H1 (cell line): ENCODE measurements at places on chromosomes 6 and 20. TPM values are rescaled to one million over a fixed set of nuclear protein-coding genes. Genes with fewer than 3 reads are reported as not detected.

DNA sequence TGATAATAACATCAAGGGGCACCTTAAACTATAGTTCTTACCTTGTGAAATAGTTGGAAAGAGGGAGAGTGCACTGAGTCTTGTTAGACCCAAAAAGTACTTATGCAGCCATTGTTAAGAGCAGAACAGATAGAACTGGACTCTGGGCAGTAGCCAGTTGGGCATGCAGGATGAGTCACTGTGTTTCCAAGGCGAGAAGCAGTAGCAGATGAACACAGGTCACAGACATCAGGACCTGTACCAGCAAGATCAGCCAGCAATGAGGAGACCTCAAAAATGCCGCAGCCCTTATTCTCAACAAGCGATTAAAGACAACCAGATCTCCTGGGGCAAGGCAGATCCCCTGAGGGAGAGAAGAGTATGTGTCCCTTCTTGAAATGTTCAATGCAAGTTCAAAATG lies 79.0 kb downstream of the SAMD3 start:
- no peak overlapping the region for H3K4me3 ChIP-seq
- no peak for DNase-seq
- no peaks in the 10 kb centered on the region for H3K36me3 ChIP-seq
- no peak overlapping the region for H3K27ac ChIP-seq
- H3K27me3 ChIP-seq: no peaks in the 10 kb centered on the region
- H3K4me1 ChIP-seq: peaks cover 2% of the 10 kb centered on the region; the same call in 1 of the 2 replicates

DNA sequence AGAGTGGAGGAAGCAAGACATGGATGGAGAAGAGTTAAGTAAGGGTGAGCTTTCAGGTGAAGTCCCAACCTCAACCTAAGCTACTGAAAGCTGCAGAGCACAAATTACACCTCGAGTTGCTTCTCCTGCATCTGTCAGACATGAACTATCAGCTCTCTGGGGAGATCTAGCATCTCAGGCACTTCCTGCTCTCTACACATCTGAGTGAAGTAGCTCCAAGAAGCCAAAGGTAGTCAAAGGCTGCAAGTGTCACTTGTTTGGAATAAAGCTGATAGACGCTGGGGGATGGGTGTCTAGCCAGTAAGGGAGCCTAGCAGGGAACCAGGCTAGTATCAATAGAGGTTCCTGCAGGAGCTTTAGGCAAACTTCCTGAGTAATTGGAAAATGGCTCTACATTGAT lies 228.0 kb downstream of the PLCB1 start:
- H3K27me3 ChIP-seq: no peaks in the 10 kb centered on the region
- no peaks in the 10 kb centered on the region; the same call in 1 of the 2 replicates for H3K36me3 ChIP-seq
- H3K4me3 ChIP-seq: no peak overlapping the region
- H3K4me1 ChIP-seq: no peaks in the 10 kb centered on the region

DNA sequence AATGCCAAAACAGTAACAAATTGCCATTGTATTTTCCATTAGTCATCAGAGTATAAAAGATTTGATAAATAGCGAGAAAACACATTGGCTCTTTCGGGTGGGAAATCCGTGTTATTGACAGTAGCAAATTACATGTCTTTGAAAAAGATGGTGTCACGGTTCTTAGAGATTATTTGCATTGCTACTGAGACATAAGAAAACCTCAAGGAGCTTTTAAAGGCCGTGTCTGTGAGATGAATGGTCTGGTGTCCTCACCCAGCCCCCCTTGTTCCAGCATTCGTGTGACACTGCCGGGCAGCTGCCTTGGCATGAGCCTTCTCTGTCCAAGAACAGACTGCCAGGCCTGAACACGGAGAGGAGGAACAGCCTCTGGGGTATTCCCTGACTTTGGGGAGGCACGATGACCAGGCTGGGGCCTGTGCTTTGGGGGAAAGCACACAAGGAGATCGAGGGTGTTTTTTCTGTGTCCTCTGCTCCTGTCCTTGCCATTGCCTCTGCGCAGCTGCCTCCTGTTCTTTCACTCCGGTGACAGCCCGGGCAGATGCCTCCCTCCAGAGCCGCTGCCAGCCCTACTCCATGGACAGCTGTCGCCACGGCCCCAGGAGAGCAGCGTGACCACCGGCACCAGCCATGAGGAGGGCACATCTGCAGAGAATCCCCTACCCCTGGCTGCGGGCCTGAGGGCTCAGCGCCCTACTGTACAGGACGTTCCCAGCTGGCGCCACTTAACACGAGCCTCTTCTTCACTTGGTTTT lies 167.7 kb upstream of the CDYL start:
- no peaks in the 10 kb centered on the region for H3K36me3 ChIP-seq
- no peak overlapping the region for H3K4me3 ChIP-seq
- H3K27me3 ChIP-seq: no peaks in the 10 kb centered on the region
- H3K4me1 ChIP-seq: no peaks in the 10 kb centered on the region
- no peak overlapping the region for H3K27ac ChIP-seq

Gene CCN6
- not detected in 2 replicates for total RNA-seq

DNA sequence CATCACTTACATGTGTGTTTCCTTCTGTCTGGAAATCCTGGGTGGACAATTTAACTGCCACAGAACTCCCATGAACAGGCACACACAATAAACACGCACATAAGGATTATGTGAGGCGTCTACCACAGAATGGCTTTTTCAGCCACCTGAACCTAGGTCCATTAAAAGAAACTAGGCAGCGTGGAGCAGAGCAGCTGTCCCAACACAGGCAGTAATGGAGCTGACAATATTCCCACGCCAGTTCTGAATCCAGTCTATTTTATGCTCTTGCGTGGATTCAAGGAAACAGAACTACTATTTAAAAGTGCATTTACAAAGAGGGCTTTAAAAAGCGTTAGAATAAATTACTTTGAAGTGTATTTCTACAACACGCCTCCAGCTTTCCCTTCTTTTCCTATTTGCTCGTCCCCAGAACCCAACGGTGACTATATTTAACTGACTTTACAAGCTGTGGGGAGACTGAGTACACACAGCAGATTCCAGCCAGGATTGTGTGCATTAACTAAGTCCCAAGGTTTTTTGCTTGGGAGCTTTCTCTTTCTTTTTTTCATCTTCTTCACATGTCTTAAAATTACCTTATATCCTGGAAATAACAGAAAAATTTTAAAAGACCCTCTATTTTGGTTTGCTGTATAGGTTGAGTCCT lies 95.9 kb downstream of the GMDS start:
- no peak overlapping the region for H3K27ac ChIP-seq
- H3K36me3 ChIP-seq: no peaks in the 10 kb centered on the region
- no peak for DNase-seq
- no peaks in the 10 kb centered on the region for H3K4me1 ChIP-seq

GRCh38 chr6:7171119-7171518 lies 63.4 kb downstream of the RREB1 start:
- H3K4me3 ChIP-seq: no peak overlapping the region
- no peaks in the 10 kb centered on the region for H3K36me3 ChIP-seq
- peaks cover 26% of the 10 kb centered on the region for H3K4me1 ChIP-seq

DNA sequence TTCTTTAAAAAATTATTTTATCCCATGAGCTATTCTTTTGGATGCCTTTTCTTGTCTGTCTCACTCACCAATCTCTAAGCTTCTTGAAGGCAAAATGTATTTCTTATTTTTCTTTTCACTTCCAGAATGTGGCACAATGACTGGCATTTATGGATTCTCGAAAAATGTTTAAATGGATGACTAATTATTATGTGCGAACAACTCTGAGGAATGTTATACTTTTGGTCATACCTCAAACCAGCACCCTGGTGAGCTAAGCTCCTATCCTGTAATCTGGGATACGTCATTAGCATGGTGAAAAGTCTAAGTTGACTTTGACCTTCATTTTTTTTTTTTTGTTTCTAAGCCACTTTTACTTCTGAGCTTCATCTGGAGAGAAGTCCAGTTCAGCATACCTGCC lies 214.0 kb upstream of the CEP162 start:
- no peaks in the 10 kb centered on the region for H3K27me3 ChIP-seq
- no peak for DNase-seq
- no peaks in the 10 kb centered on the region for H3K36me3 ChIP-seq
- H3K27ac ChIP-seq: no peak overlapping the region

GRCh38 chr6:90219209-90219985 lies 77.2 kb downstream of the BACH2 start:
- no peak for DNase-seq
- H3K4me3 ChIP-seq: no peak overlapping the region
- peaks cover 35% of the 10 kb centered on the region for H3K4me1 ChIP-seq
- H3K27ac ChIP-seq: peak overlapping the region; percentile 78
- H3K27me3 ChIP-seq: no peaks in the 10 kb centered on the region
- no peaks in the 10 kb centered on the region for H3K36me3 ChIP-seq

- H3K27ac ChIP-seq: no peak overlapping the region
- peaks cover 23% of the 10 kb centered on the region; the same call in 1 of the 2 replicates for H3K4me1 ChIP-seq
- H3K4me3 ChIP-seq: no peak overlapping the region
- DNase-seq: no peak
- no peaks in the 10 kb centered on the region for H3K27me3 ChIP-seq
- no peaks in the 10 kb centered on the region for H3K36me3 ChIP-seq
Measured at GRCh38 chr6:43078691-43079090, 2.6 kb downstream of the PTK7 start.

GRCh38 chr20:22578221-22579118 lies 5.9 kb downstream of the FOXA2 start:
- peaks cover 23% of the 10 kb centered on the region for H3K4me1 ChIP-seq
- peaks cover 99% of the 10 kb centered on the region for H3K27me3 ChIP-seq
- H3K36me3 ChIP-seq: no peaks in the 10 kb centered on the region
- H3K4me3 ChIP-seq: no peak overlapping the region
- H3K27ac ChIP-seq: no peak overlapping the region

- DNase-seq: no peak
- H3K36me3 ChIP-seq: no peaks in the 10 kb centered on the region
- H3K27ac ChIP-seq: no peak overlapping the region
- H3K4me1 ChIP-seq: 0 out of 2 replicates have a peak, but pooled peaks cover 2% of the 10 kb centered on the region
Measured at GRCh38 chr6:144390886-144391285, 105.8 kb downstream of the UTRN start.

DNA sequence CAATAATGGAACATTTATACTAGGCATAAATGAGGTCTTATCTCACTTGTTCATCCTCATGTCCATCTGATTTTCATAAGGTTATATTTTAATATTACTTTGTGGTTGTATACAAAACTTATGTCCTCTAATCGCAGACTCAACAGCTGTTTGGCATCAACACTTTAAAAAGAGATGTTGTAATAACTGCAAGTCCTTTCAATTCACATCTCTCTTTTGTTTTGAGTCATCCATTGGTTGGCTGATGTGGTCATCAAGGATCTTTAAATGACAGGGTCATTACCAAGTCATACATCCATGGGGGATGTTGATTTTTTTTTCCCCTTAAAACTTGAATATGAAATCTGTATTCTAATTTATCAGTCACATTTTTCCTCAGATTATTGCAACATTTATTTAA lies 299.4 kb upstream of the NRSN1 start:
- no peaks in the 10 kb centered on the region for H3K27me3 ChIP-seq
- H3K27ac ChIP-seq: no peak overlapping the region
- H3K4me3 ChIP-seq: no peak overlapping the region
- no peaks in the 10 kb centered on the region for H3K4me1 ChIP-seq
- no peak for DNase-seq

DNA sequence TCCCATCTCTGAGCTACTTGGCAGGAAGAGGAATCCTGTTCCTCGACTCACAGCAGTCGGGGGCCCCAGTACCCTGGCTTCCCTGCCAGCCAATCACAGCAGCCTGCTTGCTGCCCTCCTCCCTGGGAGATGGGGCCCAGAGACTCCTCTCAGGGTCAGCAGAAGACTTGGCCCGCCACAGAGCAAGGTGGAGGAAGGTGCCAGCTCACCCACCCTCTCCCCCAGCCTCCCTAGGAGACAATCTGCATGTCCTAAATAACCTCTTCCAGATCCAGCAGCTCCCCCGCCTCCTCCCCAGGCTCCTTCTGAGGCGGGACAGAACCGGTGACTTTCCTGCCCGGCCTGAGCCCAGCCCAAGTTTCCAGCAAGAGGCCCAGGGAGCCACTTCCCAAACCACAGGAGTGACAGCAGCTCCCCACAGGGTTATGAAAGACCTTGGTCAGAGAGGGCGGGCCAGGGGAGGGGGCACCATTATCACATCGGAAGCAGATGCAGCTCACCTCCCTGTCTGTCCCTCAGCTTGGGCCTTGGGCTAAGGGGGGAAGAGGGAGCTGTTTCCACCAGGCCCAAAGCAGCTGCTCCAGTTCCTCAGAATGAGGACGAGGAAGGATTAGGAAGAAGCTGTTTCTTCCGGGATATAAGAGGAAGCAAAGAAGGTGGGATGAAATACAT lies 2.3 kb downstream of the CCND3 start:
- H3K4me3 ChIP-seq: no peak overlapping the region
- no peaks in the 10 kb centered on the region for H3K27me3 ChIP-seq
- peaks cover 15% of the 10 kb centered on the region for H3K36me3 ChIP-seq
- H3K4me1 ChIP-seq: peaks cover 20% of the 10 kb centered on the region

Gene SLC22A7
- total RNA-seq: not detected in 2 replicates

Gene PPP1R14C
- 0.25 and 0.61 TPM in 2 replicates for total RNA-seq

GRCh38 chr6:167295495-167296292 lies 4.6 kb downstream of the UNC93A start:
- 0 out of 2 replicates have a peak, but pooled peaks cover 5% of the 10 kb centered on the region for H3K4me1 ChIP-seq
- no peaks in the 10 kb centered on the region for H3K27me3 ChIP-seq
- H3K4me3 ChIP-seq: no peak overlapping the region
- H3K36me3 ChIP-seq: no peaks in the 10 kb centered on the region
- no peak overlapping the region for H3K27ac ChIP-seq
